HS-5 (cell line): ENCODE measurements at places on chromosomes 2 and 18.
A peak's percentile ranks its signal among the peaks of the same experiment; 100 is the strongest.

GRCh38 chr2:69013142-69013839, at the start of gene ANTXR1:
Gene ANTXR1, plus strand, starts transcription at chr2:69013179. Its CDS starts 321 bp downstream, at chr2:69013500.
- DNase-seq: peak; percentile 42

- no peak for DNase-seq
Observed at GRCh38 chr2:228599297-228599696, 417.8 kb upstream of the SPHKAP start.

DNA sequence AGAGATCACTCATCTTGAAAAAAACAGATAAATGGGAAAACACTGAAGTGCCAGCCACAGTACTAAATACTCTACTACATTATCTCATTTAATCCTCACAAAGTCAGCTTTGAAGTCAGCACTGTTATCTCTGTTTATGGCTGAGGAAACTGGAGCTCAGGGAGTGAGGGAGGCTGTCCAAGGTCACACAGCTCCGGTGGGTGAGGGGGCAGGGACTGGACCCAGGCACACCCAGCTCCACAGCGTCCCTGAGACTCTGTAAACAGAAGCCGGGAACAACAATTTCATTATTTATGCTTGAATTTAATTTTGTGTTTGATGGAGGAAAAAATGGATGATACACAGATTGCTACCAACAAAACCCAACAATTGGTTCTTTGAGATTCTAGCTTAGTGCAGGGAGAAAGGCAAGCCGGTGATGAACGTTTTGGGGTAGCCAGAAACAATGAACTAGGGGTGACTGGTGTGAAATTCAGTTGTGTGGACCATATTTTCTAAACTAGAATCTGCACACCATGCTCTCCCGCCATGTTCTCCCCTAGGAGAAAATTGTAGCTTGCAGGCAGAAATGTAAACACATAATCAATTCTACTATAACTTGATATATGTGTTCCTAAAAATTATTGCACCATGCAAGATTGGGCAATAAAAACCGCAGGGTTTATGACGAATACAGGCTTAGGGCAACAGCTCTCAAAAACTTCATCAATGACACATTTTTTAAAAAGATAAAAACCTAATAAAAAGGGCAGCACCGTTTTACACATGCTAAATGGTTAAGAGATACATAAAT, at the start of gene GREB1:
TSS of gene GREB1 (plus strand) at position 768 of the 793 bp plus-strand sequence. CDS start 22,570 bp downstream, outside the sequence.
- DNase-seq: peak; percentile 46

DNA sequence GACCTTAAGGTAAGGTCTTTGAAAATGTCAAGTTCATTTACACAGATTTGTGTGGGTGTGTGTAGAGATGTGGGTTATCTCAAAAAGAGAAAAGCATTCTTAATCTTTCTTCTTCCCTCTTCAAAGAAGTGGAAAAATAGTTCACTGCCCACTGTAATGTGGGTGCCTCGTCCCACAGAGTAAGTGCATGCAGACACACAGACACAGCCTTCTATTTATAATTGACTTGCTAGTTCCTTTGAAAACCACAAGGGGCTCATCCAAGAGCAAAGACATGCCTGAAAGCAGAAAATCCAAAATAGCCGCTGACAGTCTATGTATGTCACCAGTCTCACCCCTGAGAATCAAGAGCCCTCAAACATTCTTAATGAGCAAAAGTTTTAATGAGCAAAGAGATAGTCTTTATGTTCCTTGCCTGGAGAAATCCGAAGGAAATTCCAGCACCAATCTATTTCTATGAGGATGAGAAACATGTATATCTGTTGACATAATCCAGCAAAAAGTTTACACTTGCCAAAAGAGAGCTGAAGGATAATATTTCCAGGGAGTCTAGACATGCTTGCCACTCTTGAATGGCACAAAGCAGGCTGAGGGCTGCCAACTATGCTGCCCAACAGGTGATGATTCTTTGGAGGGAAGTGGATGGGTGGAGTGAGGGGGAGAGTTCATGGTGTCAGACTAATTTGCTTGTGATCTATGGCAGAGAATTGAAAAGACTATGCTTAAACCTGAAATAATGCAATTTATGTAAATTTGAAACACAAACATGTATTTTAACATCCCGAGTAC, 93.9 kb downstream of the ACVR1 start:
- DNase-seq: no peak

DNA sequence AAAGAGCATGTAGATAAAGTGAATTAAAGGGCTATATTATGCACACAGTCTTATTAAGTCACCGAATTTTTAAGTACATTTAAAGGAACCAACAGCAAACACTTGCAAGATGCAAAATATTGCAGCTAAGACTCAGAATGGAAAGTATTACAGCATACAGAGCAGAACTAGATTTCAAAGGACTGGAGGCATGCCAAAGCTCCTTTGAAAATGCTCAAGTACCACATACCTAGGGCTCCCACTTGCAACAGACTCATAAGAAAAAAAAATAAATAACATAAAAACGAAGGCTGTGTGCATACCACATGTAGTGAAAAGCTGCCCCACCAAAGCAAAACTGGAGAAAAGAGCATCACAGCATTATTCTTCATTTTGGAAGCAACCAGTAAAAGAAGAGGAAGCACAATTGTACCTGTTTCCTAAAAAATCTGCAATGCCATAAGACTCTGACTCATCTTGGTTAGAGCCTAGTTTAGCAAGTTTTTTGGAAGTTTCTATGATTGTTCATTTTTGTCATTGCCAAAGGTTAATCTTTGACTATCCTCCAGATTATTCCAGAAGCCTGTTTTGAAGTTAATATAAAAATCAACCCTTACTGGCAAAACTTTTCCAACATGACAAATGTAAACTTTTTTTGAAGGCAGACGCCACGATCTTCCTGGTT, 306.0 kb upstream of the COL3A1 start:
- DNase-seq: no peak

GRCh38 chr2:161206471-161207032, 46.3 kb downstream of the TANK start:
- no peak for DNase-seq

GRCh38 chr2:182634386-182634785, 81.7 kb upstream of the DNAJC10 start:
- no peak for DNase-seq

GRCh38 chr2:21372654-21373053, 248.9 kb downstream of the TDRD15 start:
- no peak for DNase-seq

DNA sequence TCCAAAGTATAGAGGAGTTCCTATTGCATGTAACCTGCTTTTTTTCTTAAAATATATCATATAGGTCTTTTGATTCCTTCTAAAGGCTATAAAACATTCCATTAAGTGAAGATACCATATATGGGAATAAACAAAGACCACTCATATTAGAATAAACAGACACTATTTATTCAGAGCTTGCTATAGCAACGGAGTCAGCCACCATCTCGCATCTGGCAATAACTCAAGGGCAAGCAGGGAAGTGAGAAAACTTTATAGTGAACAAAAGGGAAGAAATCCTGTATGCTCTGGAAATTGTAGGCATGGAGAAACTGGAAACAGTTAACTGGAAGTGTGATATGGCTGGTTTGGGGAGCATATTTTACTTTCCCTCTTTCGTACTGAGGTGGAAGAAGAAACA, 301.9 kb downstream of the PTH2R start:
- DNase-seq: no peak

GRCh38 chr2:58708565-58708964, 467.4 kb upstream of the FANCL start:
- no peak for DNase-seq

DNA sequence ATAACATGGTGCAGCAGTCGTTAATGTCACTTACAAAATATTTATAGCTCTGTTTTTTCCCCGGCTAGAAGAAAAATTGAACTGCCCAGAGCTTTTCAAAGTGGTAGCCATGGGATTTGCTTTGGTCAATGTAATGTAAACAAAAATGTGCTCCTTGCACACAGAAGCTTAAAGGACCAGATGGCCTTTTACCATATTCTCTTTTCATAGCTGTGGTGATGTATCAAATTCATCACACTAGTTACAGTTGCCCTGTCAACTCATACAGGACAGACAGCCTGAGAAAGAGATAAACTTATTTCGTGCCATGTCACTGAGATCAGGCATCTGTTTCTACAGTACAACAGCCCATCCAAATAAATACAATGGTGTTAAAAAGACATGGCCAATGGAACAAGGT, 368.1 kb upstream of the CDH19 start:
- DNase-seq: no peak

GRCh38 chr2:190088917-190089316, 26.4 kb upstream of the MSTN start:
- DNase-seq: peak; percentile 56

- no peak for DNase-seq
Observed at GRCh38 chr2:169254774-169255173, 107.6 kb downstream of the LRP2 start.
